HepG2 (cell line): ENCODE measurements at places on chromosomes 2 and 18.
A peak's percentile ranks its signal among the peaks of the same experiment; 100 is the strongest.

GRCh38 chr2:79849949-79850348 lies 337.1 kb downstream of the CTNNA2 start:
- no peak for DNase-seq

DNA sequence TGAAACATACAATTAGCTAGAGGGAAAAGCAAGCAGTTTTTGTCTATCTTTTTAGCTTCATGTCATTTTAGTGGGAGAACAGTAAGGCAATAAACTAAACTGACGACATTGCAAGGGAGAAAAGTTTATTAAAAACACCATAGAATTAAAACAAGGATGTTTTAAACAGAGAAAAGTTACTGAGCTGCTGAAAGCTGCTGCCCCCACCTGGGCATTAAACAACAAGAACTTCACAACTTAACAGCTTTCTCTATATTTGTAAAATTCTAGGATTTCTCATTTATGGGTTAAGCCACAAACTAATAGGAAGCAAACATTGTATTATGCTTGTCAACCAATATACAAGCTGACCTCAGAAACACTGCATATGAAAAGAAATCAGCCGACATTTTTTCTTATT lies 289.2 kb downstream of the ERBB4 start:
- no peak for DNase-seq

DNA sequence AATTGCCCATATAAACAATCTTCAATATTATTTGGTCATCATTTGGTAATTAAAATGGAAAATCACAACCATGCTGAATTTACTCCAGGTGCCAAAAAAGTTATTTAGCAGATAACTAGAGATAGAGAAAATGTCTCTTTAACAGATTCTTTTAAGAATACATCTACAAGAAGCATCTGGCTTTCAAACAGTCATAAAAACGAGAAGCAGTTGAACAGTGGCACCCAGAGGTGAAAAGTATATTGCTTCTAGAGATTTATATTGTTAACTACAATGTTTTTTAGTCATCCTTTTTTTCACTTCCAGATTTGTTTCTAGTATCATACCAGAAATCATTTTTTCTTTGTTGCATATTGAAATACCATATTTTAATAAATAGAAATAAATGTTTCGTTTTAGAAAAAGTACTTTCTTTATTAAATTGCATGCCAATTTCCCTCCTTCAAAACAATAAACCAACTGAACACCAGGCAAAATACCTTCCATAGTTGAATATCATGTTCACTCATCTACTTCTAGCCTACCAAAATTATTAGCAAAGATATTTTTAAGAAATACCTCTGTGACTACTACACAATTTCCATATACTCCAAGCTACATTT lies 65.4 kb upstream of the HNRNPA3 start:
- peak; percentile 55 for DNase-seq

- DNase-seq: no peak
Observed at GRCh38 chr18:80171054-80171872, 62.2 kb downstream of the ADNP2 start.

DNA sequence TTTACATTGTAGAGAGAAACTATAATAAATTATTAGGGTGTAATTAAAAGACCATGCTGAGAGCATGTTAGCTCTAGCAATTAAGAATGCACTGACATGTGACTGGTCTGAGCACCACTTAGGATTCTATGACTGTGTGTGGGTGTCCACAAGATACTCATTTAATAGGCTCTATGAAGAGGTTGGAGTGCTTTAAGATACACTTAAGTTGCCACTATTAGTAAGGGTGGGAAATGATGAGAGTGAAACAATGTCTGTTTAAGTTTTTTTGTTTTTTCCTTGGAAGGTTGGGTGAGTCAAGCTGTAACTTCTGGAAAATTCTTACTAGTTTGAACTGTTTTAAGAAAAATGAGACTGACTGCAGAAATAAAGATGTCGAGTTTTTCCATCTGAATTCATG lies 1.8 kb upstream of the FAP start:
- no peak for DNase-seq

GRCh38 chr2:219765231-219765911 lies 137.9 kb downstream of the SLC4A3 start:
- DNase-seq: no peak

DNA sequence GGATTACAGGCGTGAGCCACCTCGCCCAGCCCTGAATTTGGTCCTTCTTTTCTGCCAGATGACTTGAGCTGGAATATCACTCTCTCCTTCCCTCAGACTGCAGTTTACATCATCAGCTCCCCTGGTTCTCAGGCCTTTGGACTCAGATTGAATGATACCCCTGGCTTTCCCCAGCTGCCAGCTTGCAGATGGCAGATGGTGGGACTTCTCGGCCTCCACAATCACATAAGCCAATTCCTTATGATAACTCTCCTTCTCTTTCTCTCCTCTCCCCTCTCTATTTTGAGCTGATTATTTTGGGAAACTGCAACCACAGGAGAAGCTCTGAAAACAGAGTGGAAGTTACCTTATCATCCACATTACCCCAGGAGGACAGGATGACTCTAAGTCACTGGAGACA lies 33.4 kb upstream of the ATP8B1 start:
- no peak for DNase-seq

DNA sequence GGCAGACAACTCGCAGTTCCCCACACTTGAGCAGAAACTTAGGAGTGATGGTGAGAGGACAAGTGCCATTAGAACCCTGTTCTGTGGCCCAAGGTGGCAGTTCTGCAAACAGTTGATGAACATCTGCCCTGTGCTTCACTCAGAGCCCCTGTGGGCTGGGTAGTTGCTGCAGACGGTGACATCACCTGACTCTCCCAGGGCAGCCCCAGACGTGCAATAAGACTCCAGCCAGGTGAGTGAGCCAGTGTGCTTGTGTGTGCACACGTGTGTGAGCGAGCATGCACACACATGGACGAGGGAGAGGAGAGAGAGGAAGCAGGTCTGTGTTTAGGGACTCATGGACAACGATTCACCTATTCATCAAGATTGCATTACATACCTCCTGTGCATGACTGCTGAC lies 136.0 kb upstream of the GLI2 start:
- no peak for DNase-seq

GRCh38 chr2:240564561-240565332 lies 3.5 kb upstream of the RNPEPL1 start:
- no peak for DNase-seq

- DNase-seq: no peak
Observed at GRCh38 chr2:39483534-39483933, 46.4 kb upstream of the MAP4K3 start.

GRCh38 chr2:218257390-218257981 lies 3.3 kb upstream of the GPBAR1 start:
- no peak for DNase-seq

DNA sequence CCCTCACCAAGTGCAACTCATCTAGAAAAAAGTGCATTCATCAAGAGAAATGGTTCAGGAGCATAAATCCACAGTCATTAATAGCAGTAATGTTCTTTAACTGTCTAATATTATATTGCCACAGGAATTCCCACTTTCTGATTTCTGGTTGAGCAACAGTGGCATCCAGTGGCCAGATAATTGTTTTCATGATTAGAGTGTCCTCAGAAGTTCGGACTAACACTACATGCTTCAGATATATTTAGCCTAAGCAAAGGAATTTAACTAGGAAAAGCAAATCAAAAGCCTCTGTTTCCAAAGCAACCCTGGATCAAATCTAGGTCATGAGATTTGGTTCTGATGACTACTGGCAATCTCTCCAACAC lies 9.8 kb upstream of the ERBB4 start:
- peak; percentile 42 for DNase-seq

DNA sequence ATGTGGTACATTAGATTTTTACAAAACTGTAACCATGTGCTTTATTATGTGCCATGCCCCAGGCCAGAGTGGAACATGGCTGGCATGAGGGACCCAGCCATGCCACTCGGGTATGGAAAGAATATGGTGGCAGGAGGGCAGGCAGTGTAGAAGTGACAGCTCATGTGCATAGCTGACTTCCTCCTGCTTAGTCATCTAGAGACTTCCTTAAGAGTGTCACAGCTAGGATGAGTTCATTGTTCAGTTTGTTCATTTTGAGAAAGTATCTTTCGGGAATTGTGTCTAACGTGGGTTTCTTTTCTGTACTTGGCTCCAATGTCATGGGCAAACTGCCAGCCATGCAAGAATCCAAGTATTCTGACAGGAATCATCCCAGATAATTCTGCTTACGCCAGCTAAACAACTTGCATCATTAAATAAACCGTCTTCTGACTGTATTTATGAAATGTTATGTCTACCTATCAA lies 94.3 kb upstream of the ITGB6 start:
- no peak for DNase-seq

- no peak for DNase-seq
Observed at GRCh38 chr18:46601141-46601805, 55.7 kb downstream of the LOXHD1 start.

- DNase-seq: no peak
Observed at GRCh38 chr2:36246320-36246990, 109.1 kb upstream of the CRIM1 start.

DNA sequence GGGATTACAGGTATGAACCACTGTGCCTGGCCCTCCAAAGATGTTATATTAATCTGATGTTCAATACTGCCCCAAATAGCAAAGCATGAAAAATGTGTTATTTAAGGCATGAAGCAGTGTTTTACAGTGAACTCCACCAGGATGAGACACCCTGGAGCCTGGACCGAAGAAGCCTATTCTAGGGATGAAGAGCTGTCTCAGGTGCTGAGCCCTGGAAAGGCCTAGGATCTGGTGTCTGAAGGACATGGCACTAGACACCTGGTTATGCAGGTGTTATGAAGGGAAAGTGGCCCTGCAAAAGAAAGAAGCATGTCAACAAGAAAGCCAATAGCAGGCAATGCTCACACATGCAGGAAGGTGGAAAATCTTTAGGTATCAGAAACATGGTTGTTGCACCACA lies 374.4 kb downstream of the CLIP4 start:
- no peak for DNase-seq

- DNase-seq: no peak
Observed at GRCh38 chr2:71240794-71241193, 13.9 kb upstream of the PAIP2B start.

DNA sequence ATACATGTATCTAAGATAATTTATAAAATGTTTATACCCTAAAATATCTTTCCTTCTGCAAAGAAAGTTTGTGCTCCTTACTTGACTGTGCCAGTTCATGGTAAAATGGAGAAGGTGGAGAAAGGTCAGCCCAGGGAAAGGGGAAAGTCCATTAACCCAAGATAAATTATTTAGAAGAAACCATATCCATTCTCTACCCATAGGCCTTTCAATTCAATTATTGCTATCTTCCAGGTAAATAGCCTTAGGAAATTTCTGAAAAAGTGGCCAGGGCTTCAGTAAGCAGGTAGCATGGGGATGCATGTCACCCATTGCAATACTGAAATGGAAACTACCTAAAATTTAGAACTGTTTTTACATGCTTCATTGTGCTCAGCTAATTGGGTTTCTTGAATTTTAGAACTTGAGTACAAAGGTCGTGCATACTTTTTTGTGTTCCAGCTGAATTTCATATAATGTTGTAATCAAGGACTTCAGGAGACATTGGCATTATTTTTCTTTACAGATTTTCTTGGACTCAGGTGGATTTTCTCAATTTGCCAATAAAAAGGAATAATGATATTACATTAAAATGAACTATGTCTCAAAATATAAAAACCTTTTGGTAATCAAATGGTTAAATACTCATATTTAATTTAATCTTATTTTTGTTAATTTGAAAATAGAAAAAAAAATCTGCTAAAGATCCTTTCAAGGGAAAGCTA lies 124.9 kb downstream of the CSRNP3 start:
- DNase-seq: no peak

DNA sequence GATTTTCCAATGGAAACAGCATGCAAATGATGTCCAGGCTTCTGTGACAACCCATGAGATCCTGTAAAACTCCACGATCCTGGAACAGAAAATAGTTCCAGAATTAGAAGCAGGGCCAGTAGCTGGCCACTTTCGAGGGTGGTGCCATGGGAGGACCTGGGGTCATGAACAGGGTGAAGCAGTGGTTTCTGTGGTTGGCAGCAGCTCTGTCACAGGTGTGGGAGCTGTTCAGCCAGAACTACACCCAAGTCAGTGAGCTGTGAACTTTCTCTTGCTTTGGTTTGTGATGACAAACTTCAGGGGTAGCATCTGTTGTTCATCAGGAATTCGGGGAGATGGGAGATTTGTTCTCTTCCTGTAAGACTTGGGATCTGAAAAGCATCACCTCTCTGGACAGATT lies 314.4 kb upstream of the NT5C1B start:
- no peak for DNase-seq

GRCh38 chr2:1248187-1248586 lies 165.1 kb upstream of the TPO start:
- DNase-seq: no peak

DNA sequence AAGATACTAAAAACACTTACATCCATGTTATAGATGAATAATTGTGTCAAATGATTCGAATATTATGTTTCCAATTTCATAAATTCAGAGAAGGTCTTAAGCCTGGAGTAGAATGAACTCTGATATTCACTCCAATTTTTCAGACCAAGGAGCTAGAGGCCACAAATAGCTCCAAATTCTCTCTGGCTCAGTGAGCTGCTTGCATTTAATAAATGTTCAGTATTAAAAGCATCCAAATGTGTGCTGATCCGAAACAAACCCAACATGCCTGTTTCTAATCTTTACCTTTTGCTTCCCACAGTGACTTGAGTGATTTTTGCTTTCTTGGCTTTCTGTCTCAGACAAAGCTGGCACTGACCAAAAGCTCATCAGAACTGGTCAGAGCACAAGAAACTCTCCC lies 291.4 kb downstream of the CCDC85A start:
- no peak for DNase-seq

GRCh38 chr2:96142217-96143113 lies 2.8 kb downstream of the DUSP2 start:
- peak; percentile 22 for DNase-seq

GRCh38 chr18:69953191-69953590 lies 5.5 kb upstream of the CD226 start:
- DNase-seq: no peak

- DNase-seq: no peak
Observed at GRCh38 chr2:134875309-134875708, 36.9 kb downstream of the ACMSD start.

DNA sequence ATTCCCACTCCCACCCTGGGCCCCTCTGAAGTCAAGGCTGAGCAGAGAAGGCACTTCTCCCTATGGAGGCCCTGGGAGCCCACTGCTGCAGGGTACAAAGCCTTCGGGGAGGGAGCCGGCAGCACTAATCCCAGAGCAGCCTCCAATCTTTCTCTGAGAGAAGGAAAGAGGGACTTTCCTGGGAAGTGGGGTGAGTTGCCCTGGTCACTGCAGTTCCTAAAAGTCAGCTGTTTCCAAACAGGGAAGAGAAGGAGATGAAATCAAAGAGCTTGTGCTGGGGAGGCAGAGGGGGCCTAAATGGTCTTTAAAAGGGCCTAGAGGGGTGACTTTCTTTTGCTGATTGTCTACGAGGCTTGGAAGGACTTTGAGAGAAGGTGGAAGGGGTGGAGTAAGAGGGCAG lies 264.7 kb downstream of the TNS1 start:
- no peak for DNase-seq

GRCh38 chr2:43133708-43134570 lies 92.5 kb downstream of the ZFP36L2 start:
- DNase-seq: no peak
